COLO829 (cell line): ENCODE measurements at places on chromosomes 3 and 15.

DNA sequence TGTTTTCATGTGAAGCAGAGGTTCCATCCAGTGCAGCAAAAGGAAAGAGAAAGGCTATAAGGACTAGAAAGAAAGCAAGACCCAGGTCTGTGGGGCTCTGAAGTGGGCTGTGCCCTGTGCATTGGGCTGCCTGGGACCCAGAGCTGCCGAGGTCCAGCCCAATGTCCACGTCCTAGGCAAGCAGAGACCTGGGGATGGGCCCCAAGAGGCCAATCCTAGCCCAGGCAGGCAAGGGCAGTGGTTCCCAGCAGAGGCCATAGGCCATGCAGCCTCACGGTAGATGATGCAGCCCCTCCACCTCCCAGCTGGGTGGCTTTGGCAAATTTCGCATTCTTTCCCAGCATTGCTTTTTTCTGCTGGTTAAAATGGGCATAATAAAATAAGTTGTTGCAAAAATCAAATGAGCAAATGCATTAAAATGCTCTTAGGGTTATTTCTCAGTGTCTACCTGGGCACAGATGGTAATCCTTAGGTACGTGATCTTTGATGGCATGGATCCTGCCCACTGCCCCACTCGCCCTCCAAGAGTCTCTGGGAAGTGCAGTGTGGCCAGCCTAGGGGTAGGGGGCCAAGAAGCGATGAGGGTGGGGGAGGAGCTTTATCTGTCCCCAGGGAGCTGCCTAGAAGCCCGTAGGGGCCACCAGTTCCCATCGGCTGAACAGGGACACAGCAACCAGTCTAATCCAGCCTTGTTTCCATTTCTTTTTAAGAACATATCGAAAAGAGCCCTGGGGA is 22.3 kb upstream of the GP9 start:
- no peak for DNase-seq

- peak; percentile 49 for DNase-seq
Observed at GRCh38 chr15:61459785-61460707, 230.9 kb upstream of the RORA start.

DNA sequence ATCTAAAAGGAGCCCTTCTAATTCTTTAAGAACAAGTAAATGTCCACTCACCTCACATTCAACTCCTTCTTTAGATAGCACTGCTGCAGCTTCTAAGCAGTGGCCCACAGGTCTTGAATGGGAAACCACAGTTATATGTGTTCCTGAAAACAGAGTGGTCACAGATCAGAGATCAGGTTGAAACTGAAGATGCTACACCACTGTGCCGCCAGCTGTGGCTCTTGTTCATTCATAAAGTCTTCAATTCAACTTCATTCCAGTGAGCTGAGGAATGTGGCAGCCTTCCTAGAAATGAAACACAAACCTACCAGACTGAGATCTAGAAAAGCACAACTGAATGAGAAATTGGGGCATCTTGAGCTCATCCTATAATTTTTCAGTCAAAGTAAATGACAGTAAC is 4.0 kb downstream of the PDHB start:
- no peak for DNase-seq

DNA sequence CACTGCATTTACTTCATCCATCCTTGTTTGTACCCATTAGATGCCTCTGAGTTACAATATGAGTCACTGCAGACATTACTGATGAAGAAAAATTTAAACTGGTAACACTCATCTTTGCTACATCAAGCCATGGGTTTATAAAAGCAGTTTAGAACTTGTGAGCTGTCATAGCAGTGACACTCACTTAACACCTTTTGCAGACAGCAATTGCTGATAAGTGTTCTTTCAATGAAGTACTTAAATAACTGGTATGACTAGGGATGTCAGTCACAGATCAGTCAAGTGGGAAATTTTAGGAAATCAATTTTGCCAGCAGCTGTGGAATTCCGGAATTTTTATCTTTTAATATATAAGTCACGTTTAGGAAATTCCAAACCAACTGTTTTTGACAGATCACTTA is 643.0 kb downstream of the TBL1XR1 start:
- no peak for DNase-seq

GRCh38 chr15:58503139-58504027 is 71.6 kb downstream of the LIPC start:
- no peak for DNase-seq

DNA sequence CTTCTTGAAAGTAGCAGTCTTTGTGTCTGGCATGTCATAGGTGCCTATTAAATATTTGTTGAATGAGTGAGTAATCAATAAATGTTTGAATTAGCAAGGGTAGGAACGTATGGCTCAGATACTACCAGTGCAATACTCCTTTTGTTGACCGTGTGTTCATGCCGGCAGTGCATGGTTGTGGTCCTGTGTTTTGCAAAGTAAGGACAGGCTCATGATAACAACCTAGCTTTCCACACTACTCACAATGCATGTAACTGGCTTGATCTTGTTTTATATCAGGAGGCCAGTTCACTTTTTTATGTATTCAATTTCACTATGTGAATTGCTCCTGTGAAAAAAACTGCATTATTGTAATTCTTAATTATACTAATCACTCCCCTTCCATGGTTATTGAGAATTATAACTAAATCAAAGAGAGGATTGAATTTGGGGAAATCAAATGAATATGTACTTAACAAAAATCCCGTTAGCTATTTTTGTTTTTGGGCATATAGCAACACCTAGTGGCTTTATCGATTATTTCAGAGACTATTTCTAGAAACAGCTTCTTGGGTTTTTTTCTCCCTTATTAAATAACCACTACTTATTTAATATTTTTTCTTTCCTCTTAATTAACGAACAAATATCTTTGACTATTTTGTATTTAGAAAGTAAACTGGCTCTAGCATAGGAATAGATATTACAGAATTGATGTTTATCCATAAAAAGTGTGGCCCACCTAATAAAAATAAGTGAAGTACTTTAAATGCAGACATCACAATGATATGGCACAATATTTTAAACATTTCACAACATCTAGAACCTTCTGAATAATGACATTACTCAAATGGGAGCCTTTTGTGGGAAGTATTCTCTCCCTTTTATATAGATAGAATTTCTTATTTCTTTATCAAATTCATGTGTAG is 218.5 kb downstream of the BBX start:
- peak; percentile 40 for DNase-seq

DNA sequence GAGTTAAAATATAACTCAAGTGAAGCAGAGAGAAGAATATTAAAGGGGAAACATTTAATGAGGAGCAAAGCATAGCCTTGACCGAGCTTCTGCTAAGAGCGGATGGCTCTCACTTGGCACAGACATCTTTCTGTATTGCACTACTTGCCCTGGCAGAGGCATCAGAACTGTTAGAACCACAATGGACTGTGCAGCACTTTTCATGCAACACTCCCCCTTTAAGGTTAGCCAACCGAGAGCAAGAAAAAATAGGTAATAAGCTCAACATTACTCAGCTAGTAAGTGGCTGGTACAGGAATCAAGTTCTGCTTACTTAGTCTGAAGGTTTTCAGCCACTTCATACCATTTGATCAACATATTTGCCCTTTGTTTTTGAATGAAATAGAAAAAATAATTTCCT is 33.7 kb downstream of the CRTC3 start:
- DNase-seq: no peak

DNA sequence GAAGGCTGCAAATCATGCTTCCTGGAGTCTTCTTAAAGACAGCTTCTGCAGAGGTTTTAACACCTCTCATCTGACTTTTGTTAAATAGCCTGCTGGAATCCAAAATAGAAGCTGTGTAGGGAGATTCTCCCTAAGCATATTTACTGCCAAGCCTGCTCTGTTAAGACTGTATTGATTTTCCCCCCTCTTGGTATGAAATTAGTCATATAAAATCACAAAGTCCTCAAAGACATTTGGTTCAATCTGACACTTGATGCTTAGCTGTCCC is 94.6 kb downstream of the ITPR1 start:
- DNase-seq: no peak

DNA sequence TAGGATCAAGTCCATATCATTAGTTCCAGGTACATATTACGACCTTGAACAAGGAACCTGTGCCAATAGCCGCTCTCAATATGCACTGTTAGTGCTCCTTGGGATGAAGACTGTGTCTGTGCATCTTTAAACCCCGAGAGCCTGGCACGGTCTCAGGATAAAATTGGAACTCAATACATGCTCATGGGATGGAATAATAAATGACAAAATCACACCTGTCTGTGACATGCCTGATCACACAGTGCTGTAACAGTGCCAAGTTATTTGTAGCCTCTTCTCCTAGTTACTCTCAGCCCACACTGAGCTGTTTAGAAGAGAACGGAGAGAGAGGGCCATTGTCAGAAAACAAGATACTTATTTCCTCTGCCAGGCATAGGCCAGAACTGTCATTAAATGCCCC is 82.2 kb downstream of the SSR3 start:
- DNase-seq: no peak

GRCh38 chr15:90349821-90350220 is 2.3 kb upstream of the ZNF774 start:
- DNase-seq: no peak

DNA sequence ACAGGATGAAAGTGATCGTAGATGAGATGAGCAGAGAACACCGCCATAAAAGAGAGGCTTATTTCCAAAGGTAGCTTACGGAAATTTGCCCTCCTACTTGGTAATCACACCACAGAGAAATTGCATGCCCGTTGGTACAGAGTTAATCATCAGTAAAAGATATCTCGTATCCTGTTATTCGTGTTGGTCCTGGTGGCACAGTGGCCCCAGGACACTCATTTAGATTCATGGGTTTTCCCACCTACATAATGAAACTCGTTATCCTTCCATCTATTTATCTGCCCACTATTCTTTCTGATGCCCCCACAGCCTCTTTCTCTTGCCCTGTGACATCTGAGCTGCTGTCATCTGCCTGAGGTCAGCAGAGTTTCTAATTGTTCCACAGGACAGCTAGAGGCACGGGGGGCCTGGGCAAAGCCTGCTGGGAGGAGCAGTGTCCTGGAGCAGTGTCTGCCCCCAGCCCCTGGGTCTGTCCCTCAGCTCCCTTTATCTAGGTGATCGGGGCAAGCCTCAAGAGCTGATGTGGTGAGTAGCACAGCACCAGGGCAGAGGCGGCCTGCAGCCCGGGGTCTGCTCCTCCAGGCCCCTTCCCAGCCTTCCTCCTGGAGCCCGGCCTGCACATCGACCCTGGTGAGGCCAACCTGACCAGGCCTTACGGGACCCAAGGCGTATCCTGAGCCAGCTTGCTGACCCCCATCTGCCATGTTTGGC is 42.2 kb downstream of the PXYLP1 start:
- no peak for DNase-seq

GRCh38 chr3:74844428-74844827 is 230.0 kb upstream of the CNTN3 start:
- no peak for DNase-seq

- no peak for DNase-seq
Observed at GRCh38 chr15:85624291-85624801, 170.4 kb downstream of the KLHL25 start.

GRCh38 chr15:55194256-55194655 is 2.5 kb downstream of the RSL24D1 start:
- no peak for DNase-seq

GRCh38 chr15:70503798-70504298 is 259.5 kb downstream of the UACA start:
- DNase-seq: no peak

- DNase-seq: no peak
Observed at GRCh38 chr3:101849714-101850245, 466 bp downstream of the NFKBIZ start.

GRCh38 chr3:180267202-180267843 is 230.6 kb upstream of the PEX5L start:
- no peak for DNase-seq

DNA sequence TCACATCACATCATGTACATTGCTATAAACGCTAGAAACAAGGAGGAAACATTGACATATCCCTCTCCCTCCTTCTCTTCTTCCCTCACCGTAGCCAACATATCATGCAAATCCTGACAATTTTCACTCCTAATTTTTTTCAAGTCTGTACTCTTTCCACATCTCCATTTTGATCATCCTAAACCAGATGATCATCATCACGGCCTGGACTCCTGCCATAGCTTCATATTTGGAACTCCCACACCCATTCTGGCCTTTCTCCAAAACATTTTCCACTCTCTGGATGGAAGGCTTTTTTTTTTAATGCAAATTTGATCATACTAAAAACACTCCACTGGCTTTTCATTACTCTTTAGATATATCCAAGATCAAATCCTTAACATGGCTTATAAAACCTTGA is 248.0 kb upstream of the CNTN3 start:
- no peak for DNase-seq
